Mesothelial cell of epicardium (in vitro differentiated cells): ENCODE measurements at places on chromosomes 7 and 10. TPM values are rescaled to one million over a fixed set of nuclear protein-coding genes. Genes with fewer than 3 reads are reported as not detected.
A peak's percentile ranks its signal among the peaks of the same experiment; 100 is the strongest.

- peak overlapping the region; percentile 29 for H3K27ac ChIP-seq
- no peak for DNase-seq
- peaks cover 41% of the 10 kb centered on the region for H3K4me1 ChIP-seq
These were observed 542.5 kb downstream of the GATA3 start for GRCh38 chr10:8596929-8597472.

Gene UCMA
- not detected in 3 replicates for total RNA-seq

Gene ADK
- 25.0 to 26.2 TPM (median 26.2 TPM) in 3 replicates for total RNA-seq

- peaks cover under 1% of the 10 kb centered on the region for H3K27me3 ChIP-seq
- DNase-seq, result no peak
- no peak overlapping the region for H3K27ac ChIP-seq
- H3K4me3 ChIP-seq, result no peak overlapping the region
- no peaks in the 10 kb centered on the region for H3K36me3 ChIP-seq
These were observed 703.5 kb upstream of the SEMA3D start for GRCh38 chr7:85890244-85890811.

Gene MTURN
- 20.5 to 24.5 TPM (median 24.2 TPM) in 3 replicates for total RNA-seq

Gene PFKP
- 34.2 to 35.3 TPM (median 34.9 TPM) in 3 replicates for total RNA-seq

- no peak overlapping the region for H3K4me3 ChIP-seq
- DNase-seq, result no peak
- peaks cover 2% of the 10 kb centered on the region for H3K4me1 ChIP-seq
- H3K27me3 ChIP-seq, result peaks cover 6% of the 10 kb centered on the region
These were observed 93.3 kb upstream of the FAM171A1 start for GRCh38 chr10:15464381-15464780.

GRCh38 chr7:155219154-155219531 is 78.5 kb upstream of the INSIG1 start:
- peaks cover 53% of the 10 kb centered on the region for H3K4me1 ChIP-seq
- no peaks in the 10 kb centered on the region for H3K36me3 ChIP-seq
- no peak overlapping the region for H3K27ac ChIP-seq
- H3K4me3 ChIP-seq, result no peak overlapping the region
- no peak for DNase-seq

DNA sequence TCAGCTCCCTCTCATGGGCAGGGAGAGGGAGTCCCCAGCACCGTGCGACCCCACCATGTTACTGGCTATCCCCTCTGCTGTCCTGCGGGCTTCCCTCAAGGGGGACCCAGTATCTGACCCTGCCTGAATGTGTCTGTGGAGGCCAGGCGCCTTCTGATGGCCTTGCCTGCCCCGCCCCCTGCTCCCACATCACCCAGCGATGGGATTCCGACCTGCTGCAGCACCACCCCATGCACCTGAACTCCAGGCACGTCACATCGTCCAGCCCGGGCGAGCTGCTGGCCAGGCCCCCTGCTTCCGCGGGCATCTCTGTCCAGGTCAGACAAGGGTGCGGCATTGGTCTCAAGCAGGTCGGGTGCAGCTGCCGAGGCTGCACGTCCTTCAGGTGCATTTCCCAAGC is 19.0 kb downstream of the LRRC27 start:
- peaks cover 2% of the 10 kb centered on the region for H3K36me3 ChIP-seq
- no peak overlapping the region for H3K27ac ChIP-seq
- DNase-seq, result no peak
- H3K4me1 ChIP-seq, result no peaks in the 10 kb centered on the region
- no peak overlapping the region for H3K4me3 ChIP-seq

- H3K27me3 ChIP-seq, result no peaks in the 10 kb centered on the region
- H3K27ac ChIP-seq, result peak overlapping the region; percentile 93
- DNase-seq, result peak; percentile 43
- H3K36me3 ChIP-seq, result no peaks in the 10 kb centered on the region
- H3K4me3 ChIP-seq, result peak overlapping the region; percentile 52
- H3K4me1 ChIP-seq, result peaks cover 54% of the 10 kb centered on the region
These were observed 34.2 kb downstream of the PARD3 start for GRCh38 chr10:34780818-34781380.

DNA sequence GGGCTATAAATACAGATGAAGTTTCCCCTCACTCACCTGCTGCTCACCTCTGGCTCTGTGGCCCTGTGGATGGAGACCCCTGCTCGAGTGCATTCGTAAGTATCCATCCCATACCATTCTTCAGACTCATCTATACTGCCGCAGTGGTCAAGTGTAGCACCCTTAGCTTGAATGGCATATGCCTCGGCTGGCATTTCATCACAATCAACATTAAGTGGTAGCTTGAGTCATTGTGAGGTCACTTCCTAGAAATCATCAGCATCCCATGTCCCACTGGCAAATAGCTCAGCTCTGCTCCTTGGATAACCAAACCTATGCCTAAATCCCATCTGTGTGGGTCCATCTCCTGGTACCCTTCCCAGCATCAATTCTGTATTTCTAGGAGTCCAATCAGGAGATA is 38.2 kb downstream of the MDH2 start:
- H3K27ac ChIP-seq, result no peak overlapping the region
- no peak for DNase-seq
- no peak overlapping the region for H3K4me3 ChIP-seq
- peaks cover 11% of the 10 kb centered on the region for H3K4me1 ChIP-seq
- H3K27me3 ChIP-seq, result no peaks in the 10 kb centered on the region

Gene ZP3
- 0.41 to 0.89 TPM in 2 of 3 replicates, not detected in the other for total RNA-seq

- H3K27me3 ChIP-seq, result no peaks in the 10 kb centered on the region
- H3K4me3 ChIP-seq, result no peak overlapping the region
- H3K4me1 ChIP-seq, result peaks cover 29% of the 10 kb centered on the region
- no peak for DNase-seq
These were observed 7.1 kb upstream of the C10orf105 start for GRCh38 chr10:71726580-71727104.

Gene PTPRE
- total RNA-seq, result 2.0 to 2.6 TPM (median 2.1 TPM) in 3 replicates

DNA sequence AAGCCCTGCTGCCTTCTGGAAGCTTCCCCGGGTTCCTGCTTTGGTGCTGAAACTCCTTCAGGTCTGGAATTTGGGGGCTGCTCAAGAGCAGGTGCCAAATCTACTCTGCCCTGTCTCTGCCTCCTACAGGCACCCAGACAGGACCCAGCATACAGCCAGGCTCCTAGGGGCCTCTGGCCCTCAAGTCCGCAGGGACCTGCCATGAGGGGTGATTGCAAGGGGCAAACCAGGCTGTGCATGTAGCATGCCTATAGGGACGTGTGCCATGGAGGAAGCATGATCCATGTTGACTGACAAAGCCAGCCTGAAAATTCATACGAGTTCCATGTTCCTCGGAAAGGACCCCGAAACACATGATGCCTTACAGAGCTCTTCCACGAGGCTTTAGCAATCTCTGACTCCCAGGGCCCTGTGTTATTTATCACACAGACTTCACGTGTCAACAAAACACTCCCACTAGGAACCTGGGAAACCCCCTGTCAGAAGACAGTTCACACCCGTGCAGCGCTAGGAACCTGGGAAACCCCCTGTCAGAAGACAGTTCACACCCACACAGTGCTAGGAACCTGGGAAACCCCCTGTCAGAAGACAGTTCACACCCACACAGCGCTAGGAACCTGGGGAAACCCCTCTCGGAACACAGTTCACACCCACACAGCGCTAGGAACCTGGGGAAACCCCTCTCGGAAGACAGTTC is 75.3 kb upstream of the DNAAF5 start:
- no peaks in the 10 kb centered on the region for H3K4me1 ChIP-seq
- no peak overlapping the region for H3K27ac ChIP-seq
- no peak for DNase-seq
- no peak overlapping the region for H3K4me3 ChIP-seq
- H3K36me3 ChIP-seq, result no peaks in the 10 kb centered on the region

Gene MACROH2A2
- total RNA-seq, result 122 to 128 TPM (median 125 TPM) in 3 replicates

GRCh38 chr7:70132852-70133690 is 534.8 kb downstream of the AUTS2 start:
- H3K4me1 ChIP-seq, result peaks cover 29% of the 10 kb centered on the region
- H3K4me3 ChIP-seq, result no peak overlapping the region
- peaks cover 8% of the 10 kb centered on the region for H3K36me3 ChIP-seq
- no peaks in the 10 kb centered on the region for H3K27me3 ChIP-seq

Gene CAMK2B
- total RNA-seq, result 1.8 to 1.9 TPM (median 1.9 TPM) in 3 replicates

Gene ASB10
- not detected in 3 replicates for total RNA-seq

Gene ITPRID1
- not detected in 3 replicates for total RNA-seq

Gene PTPRZ1
- 2.8 to 3.4 TPM (median 3.0 TPM) in 3 replicates for total RNA-seq

Gene SAMD9
- 4.2 to 4.5 TPM (median 4.4 TPM) in 3 replicates for total RNA-seq

DNA sequence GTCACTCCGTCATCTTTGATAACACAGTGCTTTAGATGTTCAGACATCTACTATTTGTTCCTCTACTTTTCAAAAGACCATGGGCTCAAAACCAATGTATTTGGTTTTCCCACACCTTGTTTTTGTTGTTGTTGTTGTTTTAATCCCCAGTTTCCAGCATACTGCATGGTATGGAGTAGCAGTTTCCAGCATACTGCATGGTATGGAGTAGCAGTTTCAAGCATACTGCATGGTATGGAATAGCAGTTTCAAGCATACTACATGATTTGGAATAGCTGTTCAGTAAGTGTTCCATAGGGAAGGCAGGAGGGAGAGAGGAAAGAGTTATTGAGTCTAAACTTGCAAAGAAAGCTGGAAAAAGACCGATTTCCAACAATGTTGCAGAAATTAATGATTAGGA is 314.3 kb upstream of the PRKCQ start:
- no peaks in the 10 kb centered on the region for H3K4me1 ChIP-seq
- no peak overlapping the region for H3K27ac ChIP-seq
- peaks cover 17% of the 10 kb centered on the region for H3K27me3 ChIP-seq
- no peaks in the 10 kb centered on the region for H3K36me3 ChIP-seq
- no peak overlapping the region for H3K4me3 ChIP-seq

Gene ELN
- total RNA-seq, result 32.9 to 37.4 TPM (median 33.2 TPM) in 3 replicates

Gene FAS
- 6.1 to 6.8 TPM (median 6.3 TPM) in 3 replicates for total RNA-seq

DNA sequence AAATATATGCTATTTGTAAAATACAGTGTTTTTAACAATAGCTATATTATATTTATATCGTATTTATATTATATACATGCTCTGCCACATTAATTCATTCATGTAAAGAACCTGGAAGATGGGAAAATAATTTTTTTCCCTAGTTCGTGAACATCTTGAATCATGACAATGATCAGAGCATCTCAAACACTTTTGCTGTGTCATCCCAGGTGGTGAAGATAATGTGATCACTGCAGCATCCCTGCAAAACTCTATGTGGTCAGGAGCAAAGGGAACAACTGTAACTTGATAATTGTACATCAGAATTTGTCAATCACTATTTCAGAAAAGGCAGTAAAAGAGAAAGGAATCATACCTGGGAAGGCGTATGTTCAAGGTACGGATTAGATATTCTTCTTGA is 39.3 kb downstream of the RAPGEF5 start:
- no peak overlapping the region for H3K4me3 ChIP-seq
- DNase-seq, result no peak
- H3K36me3 ChIP-seq, result no peaks in the 10 kb centered on the region
- no peak overlapping the region for H3K27ac ChIP-seq
- H3K27me3 ChIP-seq, result no peaks in the 10 kb centered on the region

DNA sequence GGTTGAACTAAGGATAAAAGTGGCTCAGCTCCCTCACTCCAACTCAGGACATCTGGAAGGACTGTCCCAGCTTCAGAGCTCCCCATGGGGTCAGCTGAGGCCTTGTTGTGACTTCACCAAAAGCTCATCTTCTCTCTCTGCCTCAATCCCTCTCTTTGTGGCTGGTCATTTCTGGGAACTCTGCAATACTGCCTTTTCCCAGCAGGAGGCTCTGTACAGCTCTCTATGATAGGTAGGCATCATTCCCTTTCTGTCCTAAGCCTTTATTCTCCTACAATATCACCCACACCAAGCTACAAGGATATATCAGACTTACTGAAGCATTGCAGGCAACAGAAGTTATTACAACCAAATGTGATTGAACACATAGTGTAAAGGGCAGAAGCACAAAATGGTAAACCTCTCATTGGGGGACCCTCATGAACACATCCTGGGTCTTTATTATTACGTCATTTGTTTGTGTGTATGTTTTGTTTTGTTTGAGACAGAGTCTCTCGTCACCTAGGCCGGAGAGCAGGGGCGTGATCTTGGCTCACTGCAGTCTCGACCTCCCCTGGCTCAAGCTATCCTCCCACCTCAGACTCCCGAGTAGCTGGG is 36.7 kb upstream of the PRPS1L1 start:
- H3K27me3 ChIP-seq, result peaks cover 4% of the 10 kb centered on the region
- no peak overlapping the region for H3K27ac ChIP-seq
- no peaks in the 10 kb centered on the region for H3K36me3 ChIP-seq
- H3K4me1 ChIP-seq, result peaks cover 2% of the 10 kb centered on the region
- no peak overlapping the region for H3K4me3 ChIP-seq

GRCh38 chr7:135281363-135281949 is 47.8 kb downstream of the STRA8 start:
- peak; percentile 76 for DNase-seq
- H3K36me3 ChIP-seq, result no peaks in the 10 kb centered on the region
- H3K27ac ChIP-seq, result no peak overlapping the region
- H3K27me3 ChIP-seq, result peaks cover 18% of the 10 kb centered on the region
- peaks cover 4% of the 10 kb centered on the region for H3K4me1 ChIP-seq
- H3K4me3 ChIP-seq, result no peak overlapping the region

Gene LRRC18
- total RNA-seq, result not detected in 3 replicates

DNA sequence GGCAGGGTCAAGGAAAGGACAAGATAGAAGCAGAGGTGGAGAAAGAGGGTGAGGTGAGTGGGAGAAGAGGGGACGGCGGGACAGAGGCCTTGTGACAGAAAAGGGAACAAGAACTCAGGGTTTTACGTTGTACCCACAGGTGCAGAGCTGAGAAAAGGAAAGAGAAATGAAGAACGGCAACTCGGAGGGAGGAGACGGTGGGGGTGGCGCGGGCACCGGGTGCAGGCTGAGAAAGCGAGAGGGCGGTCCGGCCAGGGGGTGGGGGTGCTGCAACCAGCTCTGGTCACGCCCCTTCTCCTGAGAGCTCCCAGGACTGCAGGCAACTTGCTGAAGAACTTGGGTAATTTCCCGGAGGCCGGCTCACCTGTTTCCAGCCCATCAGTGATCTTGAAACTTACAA is 65.3 kb downstream of the CARD11 start:
- H3K4me3 ChIP-seq, result peak overlapping the region; percentile 5
- no peak for DNase-seq
- H3K27me3 ChIP-seq, result no peaks in the 10 kb centered on the region
- no peaks in the 10 kb centered on the region for H3K36me3 ChIP-seq
- H3K27ac ChIP-seq, result no peak overlapping the region

GRCh38 chr10:97690133-97690532 is 3.1 kb upstream of the AVPI1 start:
- no peak overlapping the region for H3K27ac ChIP-seq
- H3K27me3 ChIP-seq, result no peaks in the 10 kb centered on the region
- DNase-seq, result no peak
- H3K4me1 ChIP-seq, result peaks cover 22% of the 10 kb centered on the region
- no peaks in the 10 kb centered on the region for H3K36me3 ChIP-seq
- no peak overlapping the region for H3K4me3 ChIP-seq

DNA sequence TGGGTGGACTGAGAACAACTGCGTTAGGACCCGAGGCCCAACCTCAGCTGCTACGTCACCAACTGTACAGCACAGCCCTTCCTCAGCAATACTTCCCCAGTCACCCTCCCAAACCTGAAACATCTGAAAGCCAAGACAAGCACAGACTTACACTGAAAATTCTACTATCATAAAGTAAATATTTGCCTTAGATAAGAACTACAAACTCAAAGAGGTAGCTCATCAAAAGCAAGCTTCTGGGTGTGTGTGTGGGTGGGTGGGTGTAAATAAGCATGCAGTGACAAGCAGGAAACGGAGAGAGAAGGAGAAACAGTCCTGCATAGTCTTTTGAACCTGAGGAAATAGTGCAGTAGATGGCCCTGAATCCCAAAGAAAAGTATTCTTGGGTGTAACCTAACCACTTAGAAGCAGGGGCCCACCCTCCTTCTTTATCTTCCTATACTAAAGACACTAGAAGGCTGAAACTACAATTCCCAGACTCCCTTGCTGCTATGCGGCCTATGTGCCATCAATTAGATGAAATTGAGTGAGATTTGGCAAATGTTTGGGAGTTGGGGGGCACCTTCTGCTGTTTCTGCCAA is 18.7 kb downstream of the SLC25A13 start:
- H3K4me1 ChIP-seq, result peaks cover 42% of the 10 kb centered on the region
- H3K27ac ChIP-seq, result peak overlapping the region; percentile 87
- H3K4me3 ChIP-seq, result no peak overlapping the region
- peaks cover 5% of the 10 kb centered on the region for H3K36me3 ChIP-seq
- no peaks in the 10 kb centered on the region for H3K27me3 ChIP-seq
